ENCODE measurements at places on chromosomes 11 and 22.

DNA sequence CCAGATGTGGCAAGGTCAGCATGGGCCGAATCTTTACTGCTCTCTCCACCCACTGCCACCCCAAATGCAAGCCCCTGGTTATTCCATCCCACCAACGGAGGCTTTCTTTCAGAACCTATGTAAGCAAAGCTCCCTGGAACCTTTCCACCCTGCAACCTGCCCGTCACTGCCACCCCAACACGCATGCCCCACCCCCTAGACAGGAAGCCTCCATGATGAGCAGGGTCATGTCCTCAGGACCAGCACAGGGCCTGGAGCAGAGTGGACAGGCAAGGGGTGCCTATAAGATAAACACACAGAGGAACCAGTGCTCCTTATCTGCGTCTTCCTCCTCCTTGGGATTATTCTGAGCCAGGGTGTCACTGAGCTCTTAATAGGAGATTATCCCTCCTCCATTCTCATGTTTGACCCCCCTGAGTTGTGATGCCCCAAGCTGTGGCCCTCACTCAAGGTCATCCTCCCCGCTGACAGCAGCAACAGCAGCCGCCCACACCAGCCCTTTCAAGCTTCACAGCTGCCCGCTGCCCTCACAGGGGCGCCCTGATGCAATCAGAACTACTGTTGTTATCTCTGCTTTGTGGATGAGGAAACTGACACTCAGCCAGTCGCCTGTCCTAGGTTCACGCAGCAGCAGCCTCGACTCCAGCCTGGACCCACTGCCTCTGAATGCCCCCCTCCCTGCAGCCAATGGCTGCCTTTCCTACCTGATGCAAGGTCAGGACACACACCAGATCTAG, 647.3 kb downstream of the TBC1D22A start:
- no peak for DNase-seq

DNA sequence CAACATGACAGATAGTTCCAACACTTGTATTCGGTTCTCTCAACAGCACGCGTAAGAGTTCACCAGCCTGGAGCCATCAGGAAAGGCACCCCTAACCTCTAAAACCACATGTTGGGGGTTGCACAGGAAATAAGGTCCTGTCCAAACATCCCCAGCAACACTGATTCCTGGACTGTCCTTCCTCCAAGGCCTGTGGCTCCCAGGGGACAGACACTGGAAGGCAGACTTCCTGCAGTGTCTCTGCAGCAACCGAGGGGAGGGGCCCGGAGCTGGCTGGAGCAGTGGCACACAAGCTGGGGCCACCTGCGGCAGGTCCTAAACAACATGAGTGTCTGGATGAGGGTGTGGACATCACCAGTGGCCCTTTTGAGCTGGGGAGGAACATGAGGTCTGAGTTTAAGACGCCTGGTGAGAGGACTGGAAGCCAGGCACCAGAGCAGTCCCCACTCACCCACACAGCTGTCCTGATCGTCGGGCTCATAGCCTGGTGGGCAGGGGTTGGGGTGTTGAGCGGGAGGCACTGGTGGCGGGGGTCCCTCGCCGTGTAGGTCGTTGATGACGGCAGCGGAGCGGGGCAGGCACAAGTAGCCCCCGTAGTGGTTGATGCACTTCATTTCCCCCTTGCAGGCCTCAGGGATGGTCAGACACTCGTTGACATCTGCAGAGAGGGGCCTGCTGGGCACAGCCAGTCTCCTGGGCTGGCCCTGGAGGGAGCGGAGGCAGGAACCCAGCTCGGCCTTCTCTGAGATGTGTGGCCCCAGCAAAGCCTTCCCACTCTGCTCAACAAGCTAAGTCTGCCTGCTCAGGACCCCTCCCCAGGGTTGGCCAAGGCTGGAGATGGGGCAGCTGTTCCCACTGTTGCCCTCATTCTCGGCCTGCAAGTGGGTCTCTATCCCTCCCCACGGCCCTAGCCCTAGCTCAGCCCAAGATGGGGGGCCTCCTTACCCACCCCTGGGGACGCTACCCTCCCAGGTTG, 1.6 kb downstream of the EFEMP2 start:
- DNase-seq = no peak

GRCh38 chr11:6568191-6568918, 35.1 kb downstream of the RRP8 start:
- DNase-seq = no peak

DNA sequence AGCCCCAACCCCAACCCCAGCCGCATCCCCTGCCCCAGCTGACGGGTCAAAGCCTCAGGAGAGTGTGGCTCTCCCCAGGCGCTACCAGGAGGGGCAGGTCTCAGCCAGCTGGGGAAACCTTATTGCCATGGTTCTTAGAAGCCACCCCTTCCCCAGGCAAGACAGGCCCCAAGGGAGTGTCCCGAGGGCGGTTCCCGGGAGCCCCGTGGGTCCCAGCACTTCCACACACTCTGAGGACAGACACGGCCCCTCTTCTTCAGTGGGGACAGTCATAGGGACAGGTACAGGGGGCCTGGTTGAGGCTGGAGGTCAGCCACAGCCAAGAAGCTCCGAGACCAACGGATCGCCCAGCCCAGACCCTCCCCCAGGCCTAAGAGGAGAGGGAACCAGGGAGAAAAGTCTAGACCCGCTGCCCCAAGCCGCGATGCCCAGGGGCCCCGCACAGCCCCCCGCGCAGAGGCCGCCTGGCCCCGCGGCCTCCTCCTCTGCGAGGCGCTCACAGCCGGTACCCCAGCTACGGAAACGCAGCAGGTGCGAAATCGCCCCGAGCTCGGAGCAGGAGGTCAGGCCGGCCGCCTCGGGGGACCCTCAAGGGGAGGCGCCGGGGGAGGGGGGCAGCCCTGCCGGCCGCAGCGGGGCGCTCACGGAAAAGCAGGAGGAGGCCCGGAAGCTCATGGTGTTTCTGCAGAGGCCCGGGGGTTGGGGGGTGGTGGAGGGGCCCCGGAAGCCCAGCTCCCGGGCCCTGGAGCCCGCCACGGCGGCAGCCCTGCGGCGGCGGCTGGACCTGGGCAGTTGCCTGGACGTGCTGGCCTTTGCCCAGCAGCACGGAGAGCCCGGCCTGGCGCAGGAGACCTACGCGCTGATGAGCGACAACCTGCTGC, 2.6 kb downstream of the KLHDC7B start:
- DNase-seq = peak; percentile 33

- no peak for DNase-seq
These were observed 13.6 kb downstream of the GNB1L start for GRCh38 chr22:19840955-19841640.

- DNase-seq = no peak
These were observed 204.1 kb downstream of the INSC start for GRCh38 chr11:15318814-15319213.

DNA sequence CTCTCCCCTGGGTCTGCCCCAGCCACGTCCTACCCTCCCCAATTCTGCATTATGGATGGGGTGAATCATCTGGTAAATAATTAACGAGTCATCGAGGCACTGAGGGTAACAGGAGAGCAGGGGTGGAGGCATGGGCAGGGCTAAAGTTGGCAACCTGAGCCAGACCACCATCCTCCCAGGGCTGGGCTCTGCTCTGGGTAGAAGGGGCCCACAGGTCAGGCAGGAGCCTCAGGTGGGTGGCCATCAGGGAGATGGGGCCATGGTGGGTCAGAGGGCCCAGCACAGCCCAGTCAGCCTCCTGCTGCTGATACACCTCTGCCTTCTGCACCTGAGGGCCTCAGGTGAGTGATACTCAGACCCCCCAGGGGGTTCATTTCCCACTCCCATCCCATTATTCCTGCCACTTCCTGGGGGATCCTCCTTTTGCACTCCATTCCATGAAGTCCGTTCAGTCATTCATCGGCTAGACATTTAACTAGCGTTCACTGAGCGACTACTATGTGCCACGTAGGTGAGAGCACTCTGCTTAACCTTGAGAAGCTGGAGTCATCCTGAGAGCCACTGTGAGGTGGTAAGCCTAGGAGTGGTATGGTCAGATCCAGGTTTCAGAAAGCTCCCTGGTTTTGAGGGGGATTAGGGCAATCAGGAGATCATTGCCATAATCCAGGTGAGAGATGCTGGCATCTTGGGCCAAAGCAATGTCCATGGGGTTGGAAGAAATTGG, at the start of gene VSIG10L2:
TSS of gene VSIG10L2 (plus strand) at position 248 of the 724 bp plus-strand sequence. CDS start at position 260, 12 bp downstream.
- no peak for DNase-seq

DNA sequence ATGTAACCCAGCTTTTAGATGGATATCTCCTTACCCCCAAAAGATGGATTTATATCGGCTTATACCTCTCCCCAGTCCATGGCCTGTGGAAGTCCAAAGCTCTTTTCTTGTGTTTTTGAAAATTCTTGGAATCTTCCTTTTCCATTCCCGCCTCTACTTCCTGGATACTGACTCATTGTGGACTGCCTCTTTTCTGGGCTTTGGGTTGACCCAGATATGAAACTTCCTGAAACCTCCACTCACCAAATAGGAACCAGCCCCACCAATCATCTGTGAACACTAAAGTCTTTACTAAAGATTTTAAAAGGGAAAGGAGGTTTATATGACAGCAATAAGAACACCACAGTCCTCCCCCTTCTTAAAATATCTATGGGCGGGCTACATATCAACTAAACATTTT, 163.4 kb upstream of the SYN3 start:
- DNase-seq = no peak

DNA sequence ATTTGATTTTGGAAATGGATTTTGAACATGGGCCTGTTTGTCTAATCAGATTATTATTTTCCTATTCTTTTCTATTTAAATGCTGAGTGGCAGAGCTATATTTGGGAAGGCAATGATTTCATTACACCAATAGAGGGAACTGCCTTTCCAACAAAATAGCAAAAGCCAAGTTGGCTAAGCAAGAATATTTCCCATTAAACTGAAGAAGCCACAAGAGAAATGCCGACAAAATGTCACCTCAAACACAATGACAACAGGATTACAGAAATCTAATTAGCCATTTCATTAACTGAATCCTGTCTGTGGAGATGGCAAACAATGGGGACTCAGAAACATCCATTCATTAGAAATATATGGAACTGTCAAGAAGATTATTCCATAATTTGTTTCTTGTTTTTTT, 1593.1 kb upstream of the RAG2 start:
- no peak for DNase-seq

GRCh38 chr11:11416917-11417316, 63.9 kb upstream of the CSNK2A3 start:
- DNase-seq = no peak

DNA sequence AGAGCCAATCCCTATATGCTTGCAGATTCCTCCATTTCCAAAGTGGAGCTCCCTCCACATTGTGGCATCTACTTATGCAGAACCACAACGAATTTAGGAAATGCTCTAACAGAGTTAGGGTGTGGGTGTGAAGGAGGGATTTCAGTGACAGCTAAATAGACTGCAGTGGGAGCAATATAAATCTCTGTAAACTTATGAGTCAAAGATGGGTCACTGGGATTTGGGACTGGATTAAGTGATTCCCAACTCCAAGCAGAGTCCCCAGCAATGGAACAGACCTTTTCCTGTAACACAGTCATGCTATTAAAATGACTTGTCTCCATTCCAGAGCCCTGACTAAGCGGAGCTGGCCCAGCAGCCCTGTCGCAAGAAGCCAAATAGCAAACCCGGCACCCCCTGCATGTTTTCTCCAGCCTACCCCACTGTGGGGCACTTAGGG, 36.6 kb downstream of the RPL27A start:
- DNase-seq = no peak

DNA sequence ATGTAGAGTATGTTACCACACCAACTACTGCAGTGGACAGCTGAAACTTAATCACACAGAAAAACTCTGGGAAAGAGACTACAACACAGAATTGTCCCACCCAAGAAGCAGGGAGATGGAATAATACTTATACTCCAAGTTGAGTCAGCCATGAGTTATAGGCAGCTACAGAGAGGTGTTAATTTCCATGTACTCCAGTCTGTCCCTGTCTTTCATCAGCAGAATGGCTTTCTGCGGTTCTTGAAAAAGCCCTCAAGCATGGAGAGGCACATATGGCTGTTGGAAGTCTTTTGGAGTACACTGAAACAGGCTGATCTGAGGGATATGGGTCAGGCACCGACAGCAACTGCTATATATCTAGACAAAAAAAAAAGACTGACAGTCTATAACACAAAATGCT, 219.5 kb downstream of the DLG2 start:
- DNase-seq = no peak

- DNase-seq = no peak
These were observed 58.4 kb upstream of the RASSF10 start for GRCh38 chr11:12950670-12951069.

GRCh38 chr22:17470880-17471500, 92.3 kb upstream of the SLC25A18 start:
- DNase-seq = no peak

DNA sequence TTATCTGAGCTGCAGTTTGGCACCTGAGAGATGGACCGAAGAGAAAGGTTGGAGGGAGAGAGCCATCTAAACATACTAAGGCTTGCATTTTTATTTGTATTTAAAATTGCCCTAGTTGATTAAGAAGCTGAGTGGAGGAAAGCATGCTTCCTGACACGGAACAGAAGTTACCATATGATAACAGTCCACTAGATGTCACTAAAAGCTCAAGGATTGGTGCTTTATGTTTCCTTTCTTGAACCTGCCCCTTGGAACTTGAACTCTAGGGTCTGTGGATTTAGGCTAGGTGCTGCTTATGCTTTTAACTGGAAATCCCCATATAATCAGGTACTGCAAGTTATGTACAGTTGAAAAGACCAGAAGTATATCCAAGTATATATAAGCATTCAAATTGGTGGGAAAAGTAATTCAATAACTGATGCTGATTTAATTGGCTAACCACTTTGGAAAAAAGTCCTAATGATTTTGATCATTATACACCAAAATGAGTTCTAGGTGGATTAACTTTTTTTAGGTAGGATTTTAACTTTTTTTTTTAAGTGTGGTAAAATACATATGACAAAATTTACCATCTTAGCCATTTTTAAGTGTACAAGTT, 9.5 kb downstream of the RBMXL2 start:
- DNase-seq = peak; percentile 33

GRCh38 chr11:116513894-116514293, 258.9 kb downstream of the BUD13 start:
- DNase-seq = no peak

DNA sequence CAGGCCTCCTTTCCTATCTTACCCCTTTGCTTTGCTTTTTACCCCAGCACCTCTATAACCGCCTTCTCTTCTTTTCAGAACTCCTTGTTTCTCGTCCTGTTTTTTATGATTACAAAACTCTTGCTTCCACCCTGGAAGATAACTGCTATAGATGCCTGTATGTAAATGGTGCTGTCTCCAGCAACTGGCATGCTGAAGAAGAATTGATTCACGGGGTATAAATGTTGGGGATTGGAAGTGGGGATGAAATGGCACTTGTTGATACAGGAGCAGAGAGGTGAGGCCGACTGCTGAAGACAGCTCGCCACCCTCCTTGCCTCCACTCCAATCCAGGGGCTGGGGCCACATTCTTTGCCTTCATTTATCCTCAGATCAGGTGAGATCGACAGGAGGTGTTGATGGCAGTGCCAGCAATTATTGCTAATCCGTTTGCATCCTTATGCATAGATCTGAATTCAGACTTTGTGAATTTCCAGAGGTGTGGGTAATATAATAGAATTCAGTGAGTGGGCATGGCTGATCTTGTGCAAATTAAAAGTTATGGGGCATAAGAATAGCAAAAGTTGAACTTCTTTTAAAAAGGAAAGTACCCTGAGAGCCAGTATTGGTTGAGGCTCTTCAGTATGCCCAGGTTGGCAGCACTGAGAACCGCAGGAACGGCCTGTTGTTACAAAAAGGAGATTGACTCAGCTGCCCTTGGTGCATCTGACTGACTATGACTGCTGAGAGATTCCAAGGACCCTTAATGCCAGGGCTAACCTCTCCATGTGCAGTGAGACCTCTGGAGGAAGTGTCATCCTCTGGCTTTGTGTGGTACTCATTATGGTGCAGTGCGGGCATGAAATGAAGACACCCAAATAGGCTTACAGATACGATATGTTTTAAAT, 5.3 kb downstream of the NEAT1 start:
- no peak for DNase-seq

Data from naive thymus-derived CD8-positive, alpha-beta T cell (primary cell).